T-helper 17 cell (primary cell): ENCODE measurements at places on chromosomes 7 and 10.

DNA sequence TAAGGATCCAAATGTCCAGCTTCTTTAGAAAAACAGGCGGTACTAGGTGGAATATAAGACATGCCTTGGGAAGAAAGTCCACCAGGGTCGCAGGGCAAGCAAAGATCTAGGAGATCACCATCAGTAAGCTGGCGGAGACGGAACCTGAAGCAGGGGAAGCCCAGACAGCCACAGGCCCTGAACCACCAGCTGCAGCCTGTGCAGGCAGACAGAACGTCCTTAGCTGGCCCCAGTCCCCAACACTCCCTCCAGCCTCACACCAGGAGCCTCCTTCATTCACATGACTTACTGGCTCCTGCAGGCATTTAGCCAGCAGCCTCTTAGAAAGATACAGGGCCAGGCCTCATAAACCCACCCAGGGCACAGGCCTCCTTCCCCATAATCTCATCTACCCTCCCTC lies 17.4 kb downstream of the RGS10 start:
- DNase-seq, result no peak

DNA sequence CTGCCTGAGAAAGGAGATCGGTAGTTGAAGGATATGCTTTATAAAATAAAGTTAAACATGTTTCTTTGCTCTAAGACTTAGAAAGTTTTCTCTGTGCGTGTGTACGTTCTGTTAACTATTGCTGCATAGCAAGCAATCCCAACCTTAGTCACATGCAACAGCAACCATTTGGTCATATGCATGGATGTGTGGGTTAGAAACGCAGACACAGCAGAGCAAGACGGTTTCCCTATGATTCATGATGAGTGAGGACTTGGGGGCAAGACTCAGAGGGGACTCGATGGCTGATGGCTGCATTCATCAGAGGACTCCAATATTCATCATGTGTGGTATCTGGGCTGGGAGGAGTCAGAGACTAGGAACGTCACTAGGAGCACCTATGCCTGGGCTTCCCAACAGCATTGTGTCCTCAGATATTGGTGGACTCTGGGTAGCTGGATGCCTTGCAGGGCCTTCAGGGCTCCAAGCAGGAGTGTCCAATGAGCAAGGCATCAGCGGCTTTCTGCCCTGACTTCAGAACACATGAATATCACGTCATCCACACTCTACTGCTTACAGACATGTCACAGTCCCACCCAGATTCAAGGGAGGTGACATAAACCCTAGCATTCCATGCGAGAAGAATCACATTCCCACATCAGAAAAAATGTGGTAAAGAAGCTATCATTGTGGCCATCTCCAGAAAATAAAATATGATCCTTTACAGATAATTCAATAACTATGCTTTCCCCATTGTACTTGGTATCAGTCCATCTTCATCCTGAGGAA lies 731.2 kb downstream of the TNS3 start:
- no peak for DNase-seq

- no peak for DNase-seq
These were observed 265.5 kb upstream of the POT1 start for GRCh38 chr7:125195156-125195555.

DNA sequence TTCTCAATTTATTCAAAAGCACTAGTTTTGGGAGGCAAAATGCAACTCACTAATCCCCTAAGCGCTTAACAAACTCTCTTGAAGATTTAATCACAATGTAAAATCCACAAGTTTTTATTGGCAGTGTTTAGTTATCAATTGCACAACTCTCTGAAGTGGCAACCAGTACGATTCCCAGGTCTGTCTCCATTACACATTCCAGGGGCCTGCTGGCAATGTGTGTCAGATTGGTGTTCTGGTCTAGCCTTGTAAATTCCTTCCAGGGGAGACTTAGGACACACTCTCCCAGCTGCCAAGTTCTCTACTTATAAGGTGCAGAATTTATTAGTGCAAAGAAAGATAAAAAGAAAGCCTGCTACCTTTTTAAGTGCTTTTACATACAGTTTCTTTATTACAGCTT lies 164.7 kb upstream of the HPS1 start:
- no peak for DNase-seq

DNA sequence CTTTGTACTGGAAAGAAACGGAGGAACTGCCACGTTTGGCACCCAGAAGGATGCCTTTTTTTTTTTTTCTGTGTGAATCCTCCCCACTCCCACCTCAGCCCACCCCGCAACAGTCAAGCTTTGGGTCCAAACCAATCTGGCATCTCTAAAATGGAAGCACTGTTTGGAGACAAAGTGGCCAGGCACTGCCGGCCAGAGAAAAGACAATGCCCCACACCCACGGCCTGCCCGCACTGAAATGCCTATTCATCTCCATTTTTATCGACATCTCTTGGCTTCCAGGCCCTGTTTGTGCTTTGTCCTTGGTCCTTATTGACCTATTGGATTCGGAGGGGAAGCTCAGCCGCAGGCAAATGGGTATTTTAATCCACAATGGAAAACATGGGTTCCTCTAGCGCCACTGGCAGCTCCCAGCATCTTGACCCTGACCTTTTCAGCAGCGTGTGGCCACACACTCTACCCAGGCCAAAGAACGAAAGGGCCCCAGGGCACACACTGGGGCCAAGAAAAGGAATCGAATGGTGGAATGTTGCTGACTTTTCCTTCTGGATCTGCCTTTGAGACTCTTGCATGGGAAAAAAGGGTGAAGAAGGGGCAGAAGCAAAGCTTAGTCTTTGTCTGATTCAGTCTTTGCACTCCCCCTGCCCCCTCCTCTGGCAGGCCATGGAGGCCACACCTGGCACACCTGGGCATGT lies 162.6 kb upstream of the CDCA7L start:
- no peak for DNase-seq

- DNase-seq, result no peak
These were observed 299.9 kb upstream of the PITRM1 start for GRCh38 chr10:3472287-3473051.

GRCh38 chr7:2820508-2820934 lies 23.6 kb downstream of the GNA12 start:
- DNase-seq, result no peak

DNA sequence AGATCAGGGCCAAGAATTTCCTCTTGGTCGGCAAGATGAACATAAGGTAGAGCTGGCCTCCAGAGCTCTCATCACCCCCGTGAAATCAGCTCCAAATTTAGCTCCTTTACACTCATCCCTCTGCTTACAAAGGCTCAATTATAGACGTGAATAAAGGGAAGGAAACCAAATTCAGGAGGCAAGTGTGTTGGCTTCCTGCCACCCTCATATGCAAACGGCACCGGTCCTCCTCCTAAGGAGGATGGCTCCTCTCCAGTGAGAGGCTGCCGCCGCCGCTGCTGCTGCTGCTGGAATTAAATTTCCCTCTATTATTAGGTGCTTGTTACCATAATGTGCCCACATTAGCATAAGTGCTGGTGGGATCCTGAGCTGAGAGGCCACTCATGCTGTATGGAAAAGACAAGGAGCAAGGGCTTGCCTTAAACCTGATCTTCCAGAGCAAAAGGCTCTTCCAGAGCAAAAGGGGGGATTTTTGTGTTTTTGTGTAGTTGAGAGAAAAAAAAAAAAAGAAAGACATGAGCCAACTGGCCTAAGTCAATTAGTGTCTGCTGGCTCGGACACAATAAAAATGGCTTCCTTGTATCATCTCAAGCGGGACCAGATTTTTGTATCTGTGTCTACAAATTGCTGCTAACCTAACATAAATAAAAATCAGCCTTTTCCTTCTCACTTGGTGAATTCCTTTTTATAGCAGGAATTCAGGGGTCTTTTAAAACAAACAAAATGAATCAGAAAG lies 68.4 kb downstream of the CDHR3 start:
- DNase-seq, result no peak

- no peak for DNase-seq
These were observed 103.6 kb downstream of the PRPF18 start for GRCh38 chr10:13690281-13690825.

DNA sequence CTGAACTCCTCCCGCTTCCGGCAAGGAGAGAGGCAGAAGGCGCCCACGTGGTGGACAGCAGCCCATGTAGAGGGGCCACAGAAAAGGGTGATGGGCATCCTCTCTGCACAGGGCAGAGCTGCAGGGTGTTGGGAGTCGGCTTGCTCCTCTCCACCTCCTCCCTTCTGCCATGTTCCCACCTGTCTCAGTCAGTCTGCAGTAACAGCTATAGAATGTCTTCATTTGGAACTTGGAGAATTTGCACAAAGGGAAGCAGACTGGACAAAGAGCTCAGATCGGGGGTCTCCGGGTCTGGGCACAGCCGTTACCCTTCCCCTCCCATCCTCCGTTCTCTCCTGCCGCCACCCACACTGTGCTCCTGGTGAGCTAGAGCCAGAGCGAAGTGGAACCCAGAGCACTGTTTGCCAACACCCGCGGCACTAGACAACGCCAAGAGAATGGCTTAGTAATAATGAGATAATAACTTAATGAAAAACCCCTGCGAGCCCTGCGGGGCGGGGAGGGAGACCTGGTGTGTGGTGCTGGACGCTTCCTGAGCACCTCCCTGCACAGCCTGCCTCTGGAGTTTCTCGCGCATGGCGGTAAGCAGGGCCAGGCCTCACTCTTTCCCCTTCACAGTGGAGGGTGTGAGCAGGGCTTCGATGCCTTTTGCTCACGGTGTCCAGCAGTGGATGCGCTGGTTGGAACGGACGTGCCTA lies 254.7 kb downstream of the PAXIP1 start:
- no peak for DNase-seq

DNA sequence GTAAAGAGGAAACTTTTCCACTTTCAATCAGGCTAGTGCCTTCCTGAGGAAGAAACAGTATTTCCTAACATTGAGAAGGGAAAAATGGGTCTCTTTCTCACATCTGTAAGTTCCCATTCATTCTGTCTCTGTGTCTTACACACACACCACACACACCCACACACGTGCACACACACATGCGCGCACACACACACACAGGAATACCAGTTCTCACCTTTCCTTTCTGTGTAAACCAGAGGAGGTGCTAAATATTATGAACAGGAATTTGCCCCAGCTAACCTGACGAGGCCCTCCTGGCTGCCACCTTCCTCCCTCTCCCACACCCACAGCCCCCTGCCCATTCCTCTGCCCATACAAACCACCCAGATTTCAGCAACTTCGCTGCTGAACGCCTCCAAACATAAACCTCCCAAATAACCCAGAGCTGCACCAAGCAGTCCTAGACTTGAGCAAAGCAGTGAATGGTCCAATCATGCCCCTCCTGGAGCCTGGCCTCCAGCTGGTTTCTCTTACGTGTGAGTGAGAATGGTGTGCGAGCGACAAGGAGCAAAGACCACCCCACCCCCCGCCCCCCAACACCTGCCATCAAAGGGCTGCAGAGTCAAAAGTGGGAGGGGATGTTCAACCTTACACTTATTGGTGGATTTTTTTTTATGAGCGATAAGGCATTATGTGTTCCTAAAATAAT lies 190.5 kb downstream of the HECW1 start:
- DNase-seq, result no peak

DNA sequence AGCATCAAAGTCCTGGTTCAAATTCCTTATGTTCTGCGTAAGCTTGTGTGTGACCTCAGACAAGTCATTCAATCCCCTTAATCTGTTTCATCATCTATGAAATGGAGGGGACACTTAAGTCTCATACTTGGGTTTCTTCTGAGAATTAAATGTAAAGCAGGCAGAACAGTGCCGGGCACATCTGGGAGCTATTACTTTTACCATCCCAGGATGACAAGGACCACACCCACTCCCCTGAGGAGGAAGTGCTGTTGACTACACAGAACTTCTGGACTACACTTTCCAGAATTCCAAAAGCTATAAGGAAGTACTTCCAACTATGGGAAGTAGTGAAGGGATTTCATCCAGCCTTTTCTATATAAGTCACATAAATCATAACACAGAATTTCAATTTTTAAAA lies 294.9 kb downstream of the IPMK start:
- DNase-seq, result no peak

DNA sequence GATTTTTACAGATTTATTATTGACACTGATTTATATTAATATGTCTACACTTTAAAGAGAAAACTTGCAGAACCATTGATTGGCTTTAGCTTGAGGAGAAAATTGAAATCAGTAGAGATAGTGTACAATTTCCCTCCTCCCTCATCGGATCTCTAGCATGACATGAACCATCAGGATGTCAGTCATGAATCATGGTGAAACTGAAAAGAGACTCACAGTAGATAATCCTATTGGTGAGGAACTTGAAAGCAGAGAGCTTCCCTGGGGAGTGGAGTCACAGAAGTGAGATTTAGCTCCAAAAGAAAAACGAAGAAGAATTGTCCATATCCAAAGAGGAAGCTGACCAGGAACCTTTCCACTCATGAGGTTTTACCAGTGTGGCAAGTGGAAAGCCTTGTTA lies 346.8 kb downstream of the ABCA13 start:
- no peak for DNase-seq

GRCh38 chr7:132398253-132398925 lies 177.9 kb downstream of the PLXNA4 start:
- no peak for DNase-seq

- no peak for DNase-seq
These were observed 3.1 kb downstream of the SDK1 start for GRCh38 chr7:3304131-3304530.

- no peak for DNase-seq
These were observed 240.8 kb downstream of the SNX10 start for GRCh38 chr7:26532471-26532870.

DNA sequence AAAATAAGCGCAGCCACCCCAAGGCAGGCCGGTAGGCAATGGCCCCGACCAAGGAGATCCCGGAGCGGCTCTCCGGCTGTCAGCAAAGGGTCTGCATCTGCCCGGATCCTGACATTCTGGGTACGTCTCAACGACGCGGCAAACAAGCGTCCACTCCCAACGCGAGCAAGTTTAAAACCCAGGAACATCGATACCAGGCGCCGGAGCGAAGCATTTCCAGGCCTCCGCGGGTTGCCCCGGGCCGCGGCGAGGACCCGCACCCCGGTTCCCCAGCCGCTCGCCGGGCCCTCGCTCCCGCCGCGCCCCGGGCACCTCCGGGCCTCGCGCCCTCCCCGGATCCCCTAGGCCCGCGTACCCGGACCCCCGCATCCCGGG lies 453 bp downstream of the URGCP start:
- DNase-seq, result peak; percentile 14

- no peak for DNase-seq
These were observed 59.8 kb upstream of the GDF10 start for GRCh38 chr10:47240173-47240572.
